ENCODE measurements at places on chromosomes 12 and 14. TPM values are rescaled to one million over a fixed set of nuclear protein-coding genes. Genes with fewer than 3 reads are reported as not detected.

Gene EID3
- total RNA-seq = 13.0 TPM

Gene ADCY4
- 7.9 TPM for total RNA-seq

Gene METTL25
- total RNA-seq = 14.5 TPM

Gene CLEC4C
- total RNA-seq = not detected

DNA sequence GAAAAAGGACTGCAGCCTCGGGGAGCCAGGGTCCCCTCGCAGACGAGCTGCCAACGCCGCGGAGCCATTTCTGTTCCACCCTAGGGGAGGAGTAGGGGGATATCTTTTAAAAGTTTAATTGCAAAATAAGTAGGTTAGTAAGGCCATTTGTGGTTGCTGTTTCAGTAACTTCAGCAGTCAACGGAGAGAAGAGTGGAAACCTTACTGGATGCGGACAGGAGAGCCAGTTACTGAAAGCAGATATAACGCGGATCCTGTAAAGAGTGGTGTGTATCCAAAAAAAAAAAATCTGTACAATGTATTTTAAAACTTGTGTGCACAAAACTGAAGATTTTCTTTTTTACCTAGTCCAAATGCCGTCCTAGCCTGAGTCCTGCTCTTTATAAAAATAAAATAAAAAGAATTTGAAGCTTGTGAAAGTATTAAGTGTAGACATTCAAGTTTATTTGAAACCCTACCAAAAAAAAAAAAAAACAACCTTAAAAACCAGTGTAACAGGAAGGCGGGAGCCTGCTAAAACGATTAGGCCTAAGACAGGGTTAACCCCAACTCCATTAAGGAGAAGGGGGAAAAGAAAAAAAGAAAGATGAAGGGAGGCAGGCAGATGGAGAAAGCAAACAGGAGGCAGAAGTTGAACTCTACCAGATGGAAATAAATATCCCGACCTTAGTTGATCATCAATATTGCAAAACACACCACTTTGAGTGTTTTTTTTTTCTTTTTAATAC lies 1.0 kb upstream of the BTG1 start:
- DNase-seq = no peak

GRCh38 chr12:130433834-130434233 lies 96.1 kb downstream of the PIWIL1 start:
- no peak for DNase-seq

- DNase-seq = no peak
Measured at GRCh38 chr12:2891240-2892053, 756 bp downstream of the TULP3 start.

- DNase-seq = no peak
Measured at GRCh38 chr14:99812892-99813291, 19.7 kb downstream of the EML1 start.

DNA sequence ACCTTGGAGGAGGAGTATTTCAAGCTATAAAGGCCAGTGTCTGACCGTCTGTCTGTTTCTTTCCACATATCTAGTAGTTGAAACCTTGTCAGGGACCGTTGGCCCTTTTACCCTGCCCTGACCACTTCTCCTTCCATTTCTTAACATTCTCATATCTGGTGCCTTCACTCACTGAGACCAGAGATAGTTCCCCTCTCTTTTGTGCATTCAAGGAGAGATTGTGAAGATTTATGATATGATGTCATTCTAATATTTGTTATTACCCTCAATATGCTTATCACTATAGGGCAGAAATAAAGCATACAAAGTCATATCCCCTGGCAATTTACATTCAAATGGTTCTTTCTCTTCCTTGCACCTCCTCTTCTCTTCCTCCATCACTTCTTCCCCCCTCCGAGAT lies 83.3 kb downstream of the PLXNC1 start:
- DNase-seq = no peak

DNA sequence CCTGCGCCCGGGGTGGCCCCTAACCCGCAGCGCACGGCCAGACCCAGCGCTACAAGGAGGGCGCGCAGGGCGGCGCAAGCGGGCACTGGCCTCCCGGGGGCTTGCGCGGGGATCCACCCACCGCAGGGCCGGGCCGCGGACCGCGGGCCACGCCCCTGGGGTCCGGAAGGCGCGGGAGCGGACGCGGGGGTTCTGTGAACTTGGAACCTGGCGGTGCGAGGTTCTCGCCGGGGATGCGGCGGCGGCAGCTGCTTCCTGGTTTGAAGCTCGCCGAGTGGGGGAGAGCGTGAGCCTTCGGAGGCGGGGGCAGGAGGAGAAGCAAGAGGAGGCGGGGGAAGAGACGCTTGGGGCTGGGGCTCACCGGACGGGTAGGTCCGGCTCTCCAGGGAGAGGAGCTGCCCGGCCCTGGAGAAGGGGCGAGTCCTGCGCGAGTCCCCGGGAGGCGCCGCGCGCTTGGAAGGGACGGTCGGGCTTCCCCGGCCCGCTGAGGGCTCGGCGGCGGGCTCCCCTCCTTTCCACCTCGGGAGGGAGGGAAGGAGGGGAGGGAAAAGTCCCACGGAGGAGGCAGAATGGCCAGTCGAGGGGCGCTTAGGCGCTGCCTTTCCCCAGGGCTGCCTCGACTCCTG lies at the start of gene PRKCH:
PRKCH (plus strand) TSS at position 195 of the 626 bp plus-strand sequence. CDS start 523 bp downstream, outside the sequence.
- DNase-seq = peak; percentile 89

Gene CD163L1
- not detected for total RNA-seq

DNA sequence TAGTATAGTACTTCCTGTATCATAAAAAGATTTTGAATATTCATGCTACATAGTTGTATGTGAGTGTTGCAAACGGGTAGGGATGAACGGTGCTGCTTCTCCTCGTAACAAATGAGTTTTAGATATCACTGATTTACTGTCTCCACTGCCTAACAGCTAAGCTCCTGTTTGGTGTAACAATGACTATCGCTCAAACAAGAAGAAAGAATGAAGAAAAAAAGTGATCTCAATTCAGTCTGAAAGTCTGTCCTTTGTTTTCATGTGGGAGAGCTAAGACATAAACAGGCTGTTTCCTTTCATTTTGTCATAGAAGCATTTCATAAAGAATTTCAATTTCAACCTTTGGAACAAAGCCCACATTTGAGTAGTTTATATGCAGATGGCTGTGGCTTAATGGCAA lies 26.1 kb upstream of the RTRAF start:
- no peak for DNase-seq

DNA sequence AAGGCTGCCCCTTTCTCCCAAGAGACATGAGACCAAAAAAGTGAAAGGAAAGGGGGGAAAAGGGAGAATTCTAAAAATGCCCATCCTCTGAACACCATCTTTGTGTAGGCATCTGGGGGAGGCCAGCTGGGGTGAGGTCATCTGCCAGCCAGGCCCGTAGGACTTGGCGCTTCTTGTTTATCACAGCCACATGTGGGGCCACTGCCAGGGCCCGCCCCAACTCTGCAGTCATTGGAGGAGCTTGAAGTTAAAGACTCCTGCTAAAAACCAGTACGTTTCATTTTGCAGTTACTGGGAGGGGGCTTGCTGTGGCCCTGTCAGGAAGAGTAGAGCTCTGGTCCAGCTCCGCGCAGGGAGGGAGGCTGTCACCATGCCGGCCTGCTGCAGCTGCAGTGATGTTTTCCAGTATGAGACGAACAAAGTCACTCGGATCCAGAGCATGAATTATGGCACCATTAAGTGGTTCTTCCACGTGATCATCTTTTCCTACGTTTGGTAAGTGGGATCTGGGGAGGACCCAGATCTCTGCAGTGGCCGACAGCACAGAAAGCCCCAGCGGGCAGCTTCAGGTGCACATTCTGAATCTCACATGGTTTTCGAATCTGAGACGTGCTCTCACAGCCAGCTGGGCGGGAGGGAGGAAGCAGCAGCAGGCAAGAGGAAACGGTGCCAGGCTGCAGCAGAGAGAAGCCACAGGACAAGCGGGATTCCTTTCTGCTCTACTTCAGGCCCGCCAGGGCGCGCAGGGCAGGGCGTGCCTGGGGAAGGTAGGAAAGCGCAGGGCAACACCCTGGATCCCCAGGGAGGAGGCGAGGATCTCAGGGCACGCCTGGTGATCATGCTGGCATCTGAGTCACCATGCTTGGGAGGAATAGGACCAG lies at the start of gene P2RX7:
P2RX7 (plus strand) TSS at position 276 of the 881 bp plus-strand sequence; CDS start at position 371, 95 bp downstream.
- peak; percentile 47 for DNase-seq

DNA sequence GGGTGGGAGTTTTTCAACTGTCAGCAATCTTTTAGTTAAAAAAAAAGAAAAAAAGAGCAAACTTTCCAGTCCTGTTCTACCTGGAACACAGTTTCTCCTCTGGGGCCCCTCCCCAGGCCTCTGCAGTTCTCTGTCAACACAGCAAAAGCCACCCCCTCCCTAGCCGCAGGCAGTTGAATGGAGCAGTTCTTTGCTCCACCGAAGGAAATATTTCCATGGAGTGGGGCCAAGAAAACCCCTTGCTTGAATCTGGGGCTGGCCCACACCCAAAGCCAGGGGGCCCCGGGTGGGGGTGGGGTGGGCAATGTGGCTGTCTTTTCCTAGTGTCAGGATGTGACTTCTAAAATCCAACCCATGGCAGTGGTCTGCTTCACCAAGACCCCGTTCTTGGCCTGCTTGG lies 5.0 kb upstream of the MEG3 start:
- DNase-seq = no peak

DNA sequence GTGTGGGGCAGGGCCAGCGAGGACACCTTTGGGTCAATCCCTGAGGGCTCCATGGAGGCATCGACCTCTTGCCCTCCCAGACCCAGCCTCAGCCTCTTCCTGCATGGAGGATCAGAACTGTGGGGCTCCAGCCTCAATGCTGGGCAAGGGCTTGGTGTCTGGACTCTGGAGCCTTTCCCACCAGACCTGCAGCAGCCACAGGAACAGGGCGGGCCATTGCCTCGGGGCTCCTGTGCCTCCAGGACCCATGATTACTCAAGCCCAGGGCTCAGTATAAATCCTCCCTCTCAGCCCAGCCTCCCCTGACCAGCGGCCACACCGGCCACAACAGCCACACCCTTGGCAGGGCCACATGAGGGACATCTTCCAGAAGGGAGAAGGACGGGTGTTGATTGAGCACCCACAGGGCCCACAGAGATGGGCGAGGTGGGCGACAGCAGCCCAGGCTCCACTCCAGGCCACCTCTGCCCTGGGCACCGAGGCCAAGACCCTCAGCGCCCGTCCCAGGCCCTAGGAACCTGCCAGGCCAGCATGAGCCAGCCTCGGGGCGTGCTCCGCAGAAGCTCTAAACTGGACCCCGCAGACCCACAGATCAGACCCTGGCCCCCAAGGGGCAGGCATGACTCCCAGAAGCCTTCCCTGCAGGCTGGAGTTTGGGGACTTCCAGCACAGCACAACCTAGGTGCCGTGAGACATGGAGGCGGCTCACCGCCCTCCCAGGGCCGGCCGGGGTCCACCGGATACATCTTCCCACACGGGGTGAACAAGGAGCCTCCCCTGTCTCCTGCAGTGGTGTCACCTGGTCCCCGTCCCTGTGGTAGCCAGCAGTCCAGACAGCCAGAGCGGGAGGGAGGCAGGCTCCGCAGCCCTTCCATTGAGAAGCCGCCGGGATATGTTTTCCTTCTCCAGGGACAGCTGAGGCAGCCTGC lies 25.1 kb downstream of the NCOR2 start:
- no peak for DNase-seq

GRCh38 chr12:87585882-87586557 lies 443.2 kb downstream of the C12orf50 start:
- DNase-seq = no peak

DNA sequence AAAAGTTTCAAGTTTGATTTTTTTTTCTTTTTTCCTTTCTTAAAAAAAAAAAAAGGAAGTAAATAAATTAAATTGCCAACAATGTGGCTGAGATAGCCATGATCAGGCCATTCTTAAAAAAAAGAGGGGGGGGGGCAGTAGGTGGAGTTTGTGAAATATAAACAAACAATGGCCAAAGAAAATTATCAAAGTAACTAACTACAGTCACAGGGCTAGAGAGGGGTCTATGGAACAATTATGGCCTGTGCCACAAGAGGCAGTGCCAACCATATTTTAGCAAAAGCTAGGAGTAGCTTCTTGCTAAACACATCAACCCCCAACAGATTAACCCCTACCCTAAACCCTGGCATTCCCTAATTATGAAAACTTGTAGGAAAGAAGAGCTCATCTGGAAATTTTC lies 16.2 kb upstream of the SMARCC2 start:
- no peak for DNase-seq

Gene TAS2R9
- total RNA-seq = not detected

DNA sequence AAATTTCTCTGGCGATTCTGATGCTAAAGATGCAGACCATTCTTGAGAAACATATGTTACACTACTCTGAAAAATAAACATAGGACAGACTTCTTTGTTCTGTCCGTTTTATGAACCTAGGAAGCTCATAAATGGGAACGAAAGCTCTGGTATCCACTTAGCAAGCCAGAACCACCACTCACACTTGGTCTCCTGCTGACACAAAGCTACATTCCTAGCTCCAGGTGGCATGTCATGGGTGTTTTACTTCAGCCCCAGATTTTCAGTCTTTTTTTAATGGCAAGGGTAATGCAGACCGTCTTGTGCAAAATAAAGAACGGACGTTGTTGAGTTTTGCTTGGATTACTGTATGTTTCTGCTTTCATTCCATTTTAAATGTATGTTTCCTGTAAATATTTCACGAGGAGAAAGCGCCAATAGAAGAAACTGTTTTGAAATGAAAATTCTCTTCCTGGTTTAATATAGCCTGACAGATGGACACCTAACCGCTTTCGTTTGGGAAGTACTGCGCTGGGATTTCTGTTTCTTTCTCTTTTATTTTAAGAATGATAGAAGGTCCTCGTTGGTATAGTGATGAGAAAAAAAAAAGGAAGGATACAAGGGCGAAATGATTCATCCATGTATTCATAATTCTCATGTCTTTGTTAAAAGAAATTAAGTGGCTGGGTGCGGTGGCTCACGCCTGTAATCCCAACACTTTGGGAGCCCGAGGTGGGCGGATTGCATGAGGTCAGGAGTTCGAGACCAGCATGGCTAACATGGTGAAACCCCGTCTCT lies 871 bp upstream of the COQ5 start:
- no peak for DNase-seq

DNA sequence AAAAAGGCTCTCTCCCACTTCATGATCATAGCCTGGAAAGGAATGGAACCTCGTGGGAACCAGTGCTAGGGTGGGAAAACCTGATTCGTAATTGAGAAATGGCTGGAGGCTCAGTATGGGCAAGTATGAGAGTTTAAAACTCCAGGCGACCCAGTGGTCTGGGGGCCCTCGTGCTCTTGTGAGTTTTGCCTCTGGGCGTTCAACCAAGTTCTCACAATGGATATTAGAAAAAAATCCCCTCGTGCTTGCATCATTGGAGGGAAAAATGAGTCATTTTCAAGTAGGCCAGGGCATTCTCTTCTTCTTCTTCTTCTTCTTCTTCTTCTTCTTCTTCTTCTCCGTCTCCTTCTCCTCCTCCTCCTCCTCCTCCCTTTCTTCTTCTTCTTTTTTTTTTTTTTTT lies 39.0 kb downstream of the GPR68 start:
- DNase-seq = no peak

DNA sequence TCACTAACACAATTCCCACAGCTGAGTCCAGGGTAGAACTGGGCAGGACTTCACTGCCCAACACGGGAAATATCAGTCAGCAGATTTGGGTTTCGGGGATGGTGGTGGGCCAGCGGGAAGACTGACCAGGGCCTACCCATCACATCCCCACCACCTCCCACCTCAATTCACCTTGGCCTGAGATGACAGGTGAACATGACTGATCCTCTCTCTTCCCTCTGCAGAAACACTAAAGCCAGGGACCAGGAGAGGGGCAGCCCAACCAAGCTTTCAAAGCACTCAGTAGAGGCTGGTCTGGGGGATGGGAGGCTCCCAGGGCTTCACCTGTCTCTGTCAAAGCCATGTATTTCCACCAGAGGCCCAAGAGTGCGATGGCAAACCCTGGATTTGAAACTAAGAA lies 2.3 kb downstream of the SERPINA5 start:
- no peak for DNase-seq

Data from CD8-positive, alpha-beta T cell (primary cell).